Occipital lobe (tissue), 3 donors: ENCODE measurements at places on chromosomes 11 and 22. TPM values are rescaled to one million over a fixed set of nuclear protein-coding genes. Genes with fewer than 3 reads are reported as not detected.

DNA sequence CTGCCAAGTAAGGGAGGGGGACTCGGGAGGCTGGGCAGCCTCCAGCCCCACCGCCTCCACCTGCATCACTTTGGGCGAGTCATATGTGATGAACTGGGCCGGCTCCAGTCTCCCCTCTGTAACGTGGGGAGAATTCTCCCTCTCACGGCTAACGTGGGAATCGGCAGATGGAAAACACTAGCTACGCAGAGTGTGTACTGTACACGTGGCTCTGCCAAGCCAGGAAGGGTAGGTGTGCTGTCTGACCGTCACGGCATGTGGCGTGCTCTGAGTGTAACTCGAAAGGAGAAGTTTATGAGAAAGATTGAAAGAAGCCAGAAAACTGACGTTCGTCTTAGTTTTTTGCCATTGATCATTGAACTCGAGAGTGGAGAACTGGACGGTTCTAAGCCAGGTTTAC is 13.7 kb downstream of the TRMU start:
- DNase-seq, result peak; percentile 17

- no peak for DNase-seq
Observed at GRCh38 chr11:4680341-4680740, 17.3 kb downstream of the OR51E2 start.

Gene SLC22A12
- not detected for total RNA-seq

Gene SCN2B
- total RNA-seq, result 5.8 TPM

DNA sequence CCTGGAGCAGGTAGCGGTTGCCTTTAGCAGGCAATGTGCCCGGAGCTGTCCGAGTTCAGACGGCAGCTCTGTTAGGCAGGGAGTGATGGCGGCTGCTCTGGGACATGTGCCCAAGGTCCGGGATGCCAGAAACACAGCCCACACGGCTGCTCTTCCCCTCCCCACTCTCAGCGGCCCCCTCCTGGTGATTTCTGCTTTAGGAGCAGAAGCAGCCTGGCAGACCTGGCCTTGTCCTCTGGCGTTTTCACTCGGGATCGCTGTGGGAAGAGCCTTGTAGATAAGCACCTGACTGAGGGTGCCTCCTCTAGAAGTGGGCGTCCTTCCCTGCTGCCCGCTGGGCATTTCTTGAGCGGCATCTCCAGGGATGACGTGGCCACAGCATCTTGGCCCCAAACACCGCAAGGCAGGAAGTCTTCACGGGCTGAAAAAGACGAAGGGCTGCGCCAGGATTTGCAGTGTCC is 392.2 kb downstream of the TBC1D22A start:
- DNase-seq, result peak; percentile 68

Gene TMEM86A
- total RNA-seq, result 6.9 TPM

DNA sequence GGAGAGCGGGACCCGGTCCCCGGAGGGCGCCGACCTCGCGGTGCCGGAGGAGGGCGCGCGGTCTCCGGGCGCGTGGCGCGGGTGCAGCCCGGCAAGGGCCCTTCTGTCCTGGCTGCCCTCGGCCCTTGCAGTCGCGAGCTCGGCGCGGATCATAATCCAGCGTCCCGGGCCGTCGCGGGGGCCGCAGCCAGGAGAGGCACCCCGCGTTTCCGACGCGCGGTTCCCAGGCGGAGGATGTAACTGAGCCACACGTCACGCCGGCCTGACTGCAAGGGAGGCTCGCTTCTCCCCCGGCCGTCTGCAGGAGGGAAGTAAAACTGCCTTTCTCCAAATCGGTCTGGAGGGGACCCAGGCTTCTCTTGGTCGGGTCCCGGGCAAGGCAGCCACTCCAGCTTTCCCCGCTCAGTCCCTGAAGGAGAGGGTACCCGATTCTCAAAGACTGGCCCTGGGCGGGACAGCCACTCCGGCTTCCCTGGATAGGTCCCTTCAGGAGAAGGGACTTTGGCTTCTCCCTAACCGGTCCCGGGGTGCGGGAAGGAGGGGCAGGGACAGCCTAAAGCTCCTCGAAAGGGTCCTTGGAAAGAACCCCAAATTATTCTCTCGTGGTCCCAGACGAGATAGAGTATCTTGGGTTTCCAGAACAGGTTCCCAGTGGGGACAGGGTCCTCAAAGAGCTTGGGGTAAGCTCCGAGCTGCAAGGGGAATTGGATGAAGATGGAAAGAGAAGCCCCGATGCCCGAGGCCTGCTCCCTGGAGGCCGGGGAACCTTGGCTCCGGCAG is 836 bp downstream of the SPON1 start:
- no peak for DNase-seq

- DNase-seq, result no peak
Observed at GRCh38 chr11:9745411-9746211, 81.7 kb downstream of the SWAP70 start.

- DNase-seq, result no peak
Observed at GRCh38 chr11:134901542-134901941, 489.5 kb upstream of the B3GAT1 start.

Gene RGL4
- total RNA-seq, result not detected

- DNase-seq, result no peak
Observed at GRCh38 chr11:115304774-115305472, 199.3 kb downstream of the CADM1 start.

DNA sequence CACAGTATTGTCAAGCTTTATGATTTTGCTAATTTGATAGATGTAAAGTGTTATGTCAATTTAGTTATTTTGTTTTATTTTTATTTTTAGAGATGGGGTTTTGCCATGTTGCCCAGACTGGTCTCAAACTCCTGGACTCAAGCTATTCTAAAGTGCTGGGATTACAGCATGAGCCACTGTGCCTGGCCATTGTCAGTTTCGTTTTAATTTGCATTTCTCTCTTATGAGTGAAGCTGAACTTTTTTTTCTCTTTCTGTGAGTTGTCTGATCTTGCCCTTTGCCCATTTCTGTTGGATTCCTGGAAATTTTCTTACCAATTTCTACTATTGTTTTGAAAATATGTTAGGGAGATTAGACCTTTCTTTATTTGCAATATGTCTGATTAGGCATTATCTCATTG is 15.5 kb downstream of the NEU3 start:
- DNase-seq, result no peak

Gene LRRC32
- 1.1 TPM for total RNA-seq

- no peak for DNase-seq
Observed at GRCh38 chr11:66548041-66548440, 1.3 kb downstream of the ACTN3 start.

DNA sequence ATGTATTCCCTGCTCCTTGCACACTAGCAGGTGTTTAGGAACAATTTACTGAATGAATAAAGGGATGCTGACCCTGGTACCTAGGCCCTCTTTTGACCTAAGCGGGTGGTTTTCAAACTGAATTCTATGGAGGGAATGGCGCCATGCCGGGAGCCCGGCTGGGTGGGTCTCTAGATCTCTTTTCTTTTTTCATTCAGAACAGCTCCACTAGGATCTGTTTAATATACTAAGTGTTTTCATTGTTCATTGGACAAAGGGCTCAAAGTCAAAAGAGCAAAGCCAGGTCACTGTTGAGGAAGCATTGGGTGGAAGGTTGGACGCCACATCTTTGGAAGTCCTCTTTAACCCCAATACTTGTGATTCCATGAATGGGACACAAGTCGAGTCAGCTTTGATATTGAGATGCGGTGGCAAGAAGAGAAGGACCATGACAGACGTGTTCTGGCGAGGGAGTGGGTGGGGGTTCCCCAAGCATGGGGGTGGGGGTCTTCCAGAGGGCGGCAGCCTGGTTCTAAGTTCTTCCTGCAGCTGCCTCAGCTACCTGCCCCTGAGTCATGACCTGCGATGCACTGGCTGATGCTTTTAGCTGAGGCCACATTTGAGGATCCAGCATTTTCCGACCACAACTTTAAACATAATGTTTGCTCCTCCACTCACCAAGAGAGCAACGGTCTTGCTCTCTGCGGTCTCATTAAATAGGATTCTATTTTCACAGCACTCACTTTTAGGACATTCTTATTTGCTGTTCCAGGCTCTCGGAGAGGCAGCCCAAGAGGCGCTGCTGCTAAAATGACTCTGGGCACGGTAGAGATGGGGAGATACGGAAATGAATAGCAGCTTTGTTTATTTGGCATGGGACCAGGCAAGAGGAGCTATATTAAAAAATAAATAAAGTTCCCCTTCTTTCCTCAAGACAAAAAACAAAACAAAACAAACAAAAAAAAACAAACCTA is 100.6 kb downstream of the FBXO7 start:
- no peak for DNase-seq

GRCh38 chr22:48581205-48581766 is 1246.4 kb downstream of the BRD1 start:
- DNase-seq, result no peak

- DNase-seq, result no peak
Observed at GRCh38 chr11:90947930-90948329, 725.1 kb upstream of the CHORDC1 start.

Gene GAS2L1
- 7.3 TPM for total RNA-seq

GRCh38 chr22:45082795-45083194 is 73.0 kb upstream of the PHF21B start:
- no peak for DNase-seq

DNA sequence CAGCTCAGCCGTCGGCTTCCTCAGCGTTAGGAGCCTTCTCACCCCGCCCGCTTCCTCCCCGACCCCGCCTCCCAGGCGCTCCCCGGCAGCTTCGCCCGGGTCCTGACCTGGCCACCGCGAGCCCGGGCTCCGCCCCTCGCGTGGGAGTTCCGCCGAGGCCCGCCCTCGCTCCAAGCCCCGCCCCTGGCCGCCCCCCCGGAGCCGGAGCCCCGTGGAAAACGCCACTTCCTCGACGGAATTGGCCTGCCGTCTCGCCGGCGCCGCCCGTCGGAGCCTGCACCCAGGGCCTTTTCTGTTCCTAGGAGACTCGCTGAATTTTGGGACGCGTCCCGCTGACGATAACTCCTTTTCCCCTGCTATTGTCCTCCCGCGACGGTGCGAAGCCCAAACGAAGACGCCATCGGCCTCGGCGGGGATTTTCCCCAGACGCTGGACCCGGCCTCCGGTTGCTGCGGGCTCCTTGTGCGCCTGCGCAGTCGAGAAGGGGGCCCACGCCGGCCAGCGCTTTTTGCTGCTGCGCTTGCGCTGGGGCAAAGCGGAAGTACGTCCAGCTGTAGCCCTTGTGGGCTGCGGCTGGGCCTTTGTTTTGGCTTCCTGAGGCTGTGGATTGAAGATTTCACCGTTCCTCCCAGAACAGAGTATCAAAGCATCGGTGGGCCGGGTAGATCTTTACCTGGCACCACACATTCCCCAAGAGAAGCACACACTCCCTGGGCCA is 10.0 kb downstream of the RELA start:
- peak; percentile 82 for DNase-seq

Gene KCNJ4
- total RNA-seq, result 9.7 TPM

GRCh38 chr11:1218788-1219445 is 3.9 kb upstream of the MUC5B start:
- DNase-seq, result no peak

GRCh38 chr11:120869516-120870011 is 154.3 kb upstream of the TBCEL start:
- no peak for DNase-seq

Gene CNTF
- 2.7 TPM for total RNA-seq

DNA sequence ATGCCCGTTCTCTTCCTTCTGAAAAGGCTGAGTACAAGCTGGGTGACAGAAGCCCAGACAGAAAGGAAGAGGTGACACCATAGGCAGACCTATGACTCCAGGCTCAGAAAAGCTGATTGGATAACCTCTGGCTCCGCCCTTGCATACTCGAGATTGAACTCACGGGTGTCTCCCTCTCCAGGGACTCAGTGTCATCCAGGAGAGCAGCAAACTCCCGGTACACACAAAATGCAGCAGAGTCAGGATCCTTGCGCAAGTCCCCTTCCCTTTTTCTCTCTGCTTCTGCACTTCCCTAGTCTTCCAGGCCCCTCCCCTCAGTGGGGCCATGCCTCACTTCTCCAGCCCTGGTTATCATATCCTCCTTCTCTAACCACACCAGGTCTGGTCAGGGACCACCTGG is 9.8 kb downstream of the SCN4B start:
- no peak for DNase-seq

DNA sequence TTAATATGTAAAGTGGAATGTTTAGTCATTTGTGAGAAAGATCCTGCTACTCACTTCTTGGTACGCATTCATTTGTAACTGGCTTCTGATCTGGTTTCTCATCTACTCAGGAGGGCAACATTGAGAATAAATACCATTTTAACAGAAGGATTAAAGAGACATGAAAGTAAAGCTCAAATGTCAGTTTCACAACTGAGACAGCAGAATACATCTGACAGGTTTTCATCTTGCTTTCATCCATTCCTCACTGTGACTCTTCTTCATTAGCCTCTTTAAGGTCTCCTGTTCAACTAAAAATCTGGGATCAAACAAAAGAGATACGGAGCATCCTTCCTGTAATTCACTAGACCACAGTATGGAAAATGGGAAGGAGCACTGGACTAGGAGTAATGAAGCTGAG is 31.4 kb upstream of the CCDC89 start:
- no peak for DNase-seq

GRCh38 chr22:33848251-33848650 is 72.0 kb downstream of the LARGE1 start:
- DNase-seq, result no peak

Gene OR5P2
- not detected for total RNA-seq

Gene CD3D
- not detected for total RNA-seq

Gene SLC22A9
- total RNA-seq, result not detected

DNA sequence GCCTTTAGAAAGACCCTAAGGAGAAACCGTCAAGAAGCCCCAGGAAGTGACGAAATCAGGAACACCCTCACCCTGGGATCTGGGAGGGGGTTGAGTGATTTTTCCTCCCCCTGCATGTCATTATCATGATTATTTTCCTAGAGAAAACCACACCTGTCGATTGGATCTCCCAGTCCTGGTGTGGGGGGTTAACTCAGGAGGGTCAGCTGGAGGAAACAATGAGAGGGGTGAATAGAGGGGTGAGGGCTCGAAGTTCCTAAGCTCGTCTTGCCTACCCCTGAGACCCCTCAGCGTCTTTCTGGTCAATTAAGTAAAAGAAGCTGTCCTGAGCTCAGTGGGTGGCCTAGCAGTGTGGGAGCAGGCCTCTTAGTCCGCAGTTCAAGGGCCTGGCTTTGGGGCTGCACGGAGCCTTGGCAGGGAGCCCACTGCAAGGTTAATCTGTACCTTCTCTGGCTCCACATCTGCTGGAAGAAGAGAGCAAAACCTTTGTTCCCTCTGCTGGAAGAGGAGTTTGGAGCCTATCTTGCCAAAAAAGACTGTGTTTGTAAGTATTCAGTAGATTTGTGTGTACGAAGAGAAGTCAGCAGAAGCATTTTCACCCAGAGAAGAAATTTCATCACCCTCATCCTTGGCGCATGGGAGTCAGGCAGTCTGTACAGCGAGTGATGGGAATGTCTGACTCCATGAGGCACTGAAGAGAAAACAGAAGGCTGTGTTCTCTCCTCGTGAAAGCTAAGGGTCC is 34.2 kb upstream of the FTH1 start:
- DNase-seq, result no peak

- no peak for DNase-seq
Observed at GRCh38 chr11:93903989-93904388, 53.6 kb upstream of the VSTM5 start.

Gene KLHDC7B
- total RNA-seq, result not detected
